Renal cortex interstitium (tissue), 15 donors: ENCODE measurements at places on chromosomes 3 and 15. TPM values are rescaled to one million over a fixed set of nuclear protein-coding genes. Genes with fewer than 3 reads are reported as not detected.

DNA sequence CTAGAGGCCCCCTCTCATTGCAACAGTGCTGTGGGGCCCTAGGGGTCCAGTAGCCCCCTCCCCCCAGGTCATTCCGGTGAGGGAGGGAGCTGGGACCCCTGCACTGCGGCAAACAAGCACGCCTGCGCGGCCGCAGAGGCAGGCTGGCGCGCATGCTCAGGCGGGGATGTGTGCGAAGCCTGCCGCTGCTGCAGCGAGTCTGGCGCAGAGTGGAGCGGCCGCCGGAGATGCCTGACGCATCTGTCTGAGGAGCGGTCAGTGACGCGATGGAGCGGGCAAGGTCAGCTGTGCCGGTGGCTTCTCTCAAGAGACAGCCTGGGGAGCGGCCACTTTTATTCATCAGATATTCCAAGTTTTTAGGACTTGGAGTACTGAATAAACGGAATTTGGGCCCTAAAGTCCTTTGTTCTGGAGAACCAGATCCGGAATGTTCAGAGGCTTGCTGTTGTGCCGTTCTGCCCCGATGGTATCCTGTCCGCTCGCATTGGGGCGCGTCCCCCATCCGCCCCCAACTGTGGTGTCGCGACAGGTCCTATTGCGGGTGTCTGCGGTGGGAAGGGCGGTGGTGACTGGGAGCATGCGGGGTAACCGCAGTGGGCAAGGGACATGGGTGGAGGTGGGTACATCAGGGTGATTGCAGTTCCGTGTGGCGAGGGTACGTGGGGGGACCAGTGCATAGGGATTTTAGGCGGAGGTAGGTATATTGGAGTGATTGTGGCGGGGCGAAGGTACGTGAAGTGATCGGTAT lies at the start of the genes SNRPN and SNURF:
SNRPN (plus strand) TSS at position 205 of the 748 bp plus-strand sequence. CDS start 19,467 bp downstream, outside the sequence.
SNURF (plus strand) TSS at position 205 of the 748 bp plus-strand sequence; CDS start at position 267, 62 bp downstream.
- no peak for DNase-seq

Gene RFC4
- polyA plus RNA-seq = 45.6 TPM

Gene ROPN1
- not detected for polyA plus RNA-seq

Gene ZNF80
- not detected for polyA plus RNA-seq

DNA sequence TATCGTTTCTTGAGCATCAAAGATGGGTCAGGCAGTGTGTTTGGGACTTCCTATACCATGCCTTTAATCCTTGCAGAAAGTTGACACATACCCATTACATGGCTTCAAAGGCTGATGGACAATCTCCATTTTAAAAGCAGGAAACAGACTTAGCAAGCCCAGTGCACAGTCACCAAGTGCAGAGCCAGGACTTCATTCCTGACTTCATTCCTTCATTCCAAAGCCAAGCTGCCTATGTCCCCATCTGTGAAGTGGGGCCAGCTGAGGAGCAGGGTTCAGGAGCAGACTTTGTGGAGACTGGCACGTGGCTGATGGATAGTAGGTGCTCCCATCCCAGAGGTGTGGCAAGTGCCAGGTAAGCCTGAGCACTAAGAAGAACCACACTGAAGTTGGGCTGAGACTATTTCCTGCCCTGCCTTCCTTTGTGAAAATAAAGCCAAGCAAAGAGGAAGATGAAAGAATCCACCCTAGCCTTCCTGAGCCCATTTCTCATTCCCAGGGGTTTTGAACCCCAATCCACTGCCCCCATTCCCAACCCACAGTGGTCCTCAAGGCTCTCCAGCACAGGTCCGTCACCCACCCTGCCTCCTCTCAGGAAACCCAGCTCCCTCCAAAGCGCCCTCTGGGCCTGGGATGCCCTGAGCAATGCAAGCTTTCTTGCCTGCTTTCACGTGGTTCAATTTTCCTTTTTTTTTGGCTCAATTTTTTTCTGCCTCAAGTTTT lies 1.8 kb downstream of the CX3CR1 start:
- no peak for DNase-seq

DNA sequence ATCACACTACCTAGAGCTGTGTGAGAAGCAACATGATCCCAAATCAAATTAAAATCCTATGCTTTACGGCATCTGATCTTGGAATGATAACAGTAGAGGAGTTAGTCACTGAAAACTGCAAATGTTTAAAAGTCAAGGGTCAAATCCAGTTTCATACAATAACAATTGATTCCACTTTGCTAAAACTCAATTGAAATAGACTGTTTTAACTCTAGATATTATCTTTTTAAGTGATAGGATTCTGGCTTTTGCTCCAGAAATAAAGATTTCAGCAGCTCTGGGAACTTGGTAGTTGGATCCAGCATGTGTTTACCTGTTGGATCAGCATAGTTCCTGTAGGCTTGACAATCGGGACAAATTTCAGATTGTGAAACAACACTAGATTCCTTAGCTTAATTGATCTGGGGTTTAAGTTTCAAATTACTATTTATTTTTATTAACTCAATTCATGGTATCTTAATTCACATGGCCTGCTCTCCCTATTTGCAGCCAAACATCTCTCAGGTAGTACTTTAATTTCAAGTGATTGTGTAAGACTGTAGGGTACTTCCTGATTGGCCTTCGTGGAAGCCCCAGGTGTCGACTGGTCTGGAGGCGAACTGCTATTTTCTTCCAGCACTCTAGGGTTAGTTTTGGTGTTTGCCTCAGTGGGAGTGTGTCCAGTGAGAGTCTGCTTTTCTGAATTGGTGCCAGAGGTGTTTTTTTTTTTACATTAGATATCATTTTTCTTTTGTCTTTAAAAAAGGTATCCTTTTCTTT lies 16.6 kb downstream of the NFKBIZ start:
- DNase-seq = no peak

DNA sequence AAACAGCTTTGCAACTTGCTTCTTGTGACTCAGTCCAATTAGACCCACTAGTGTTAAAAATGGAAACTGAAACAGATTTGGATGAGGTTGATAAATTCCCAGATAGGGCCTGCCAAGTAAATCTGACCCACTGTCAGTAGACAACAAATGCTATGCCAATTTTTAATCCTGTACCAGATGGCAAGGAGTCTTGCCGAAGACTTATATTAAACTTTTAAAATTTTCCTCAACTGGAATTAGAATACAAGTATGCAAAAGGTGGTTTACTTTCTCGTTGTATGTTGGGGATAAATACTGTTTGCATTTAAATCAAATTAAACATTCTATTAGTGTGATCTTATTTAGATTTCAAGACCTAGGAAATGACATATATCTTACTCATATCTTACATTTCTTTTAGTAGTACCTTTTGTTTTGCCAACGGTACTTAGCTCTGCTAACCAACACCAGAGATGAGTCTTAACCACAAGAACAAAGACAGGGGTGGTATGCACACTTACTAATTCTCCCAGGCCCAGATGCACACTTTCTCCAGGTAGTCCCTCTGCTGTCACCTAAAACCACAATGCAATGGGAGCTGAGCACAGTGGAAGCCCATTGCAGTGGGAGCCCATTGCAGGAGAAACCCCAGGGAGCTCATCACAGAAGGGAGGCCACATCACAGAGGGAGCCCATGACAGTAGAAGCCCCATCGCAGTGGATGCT lies 77.8 kb downstream of the WWTR1 start:
- no peak for DNase-seq

DNA sequence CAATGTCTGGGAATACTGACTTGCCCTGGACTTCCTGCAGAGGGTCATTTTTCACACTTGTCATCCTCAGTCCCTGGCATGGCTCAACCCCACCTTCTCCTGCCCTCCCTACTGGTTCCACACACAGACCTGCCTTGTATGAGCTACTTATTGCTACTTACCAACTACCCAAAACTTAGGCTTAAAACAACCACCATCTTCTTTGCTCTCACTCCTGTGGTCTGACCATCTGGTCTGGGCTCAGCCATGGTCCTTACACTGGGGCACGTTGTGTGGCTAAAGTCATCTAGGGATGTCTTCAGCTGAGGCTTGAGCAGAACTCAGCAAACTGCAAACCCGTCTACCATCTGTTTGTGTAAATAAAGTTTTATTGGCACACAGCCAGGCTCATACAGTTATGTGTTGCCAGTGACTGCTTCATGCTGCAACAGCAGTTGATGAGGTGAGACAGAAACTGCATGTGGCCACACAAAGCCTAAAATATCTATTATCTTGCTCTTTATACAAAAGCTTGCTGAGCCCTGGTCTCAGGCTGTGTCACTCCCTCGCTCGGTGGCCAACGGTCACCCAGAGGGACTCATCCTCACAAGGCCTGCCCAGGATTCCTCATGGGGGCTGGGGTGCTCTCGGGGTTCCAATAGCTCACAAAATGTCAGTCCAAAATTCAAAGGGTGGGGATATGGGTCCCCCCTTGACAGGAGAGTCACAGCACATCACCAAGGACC lies 43.5 kb downstream of the KLF15 start:
- DNase-seq = no peak
